SK-N-MC (cell line): ENCODE measurements at places on chromosomes 4 and X.

- DNase-seq = no peak
Observed at GRCh38 chrX:100615005-100615404, 21.6 kb downstream of the TSPAN6 start.

DNA sequence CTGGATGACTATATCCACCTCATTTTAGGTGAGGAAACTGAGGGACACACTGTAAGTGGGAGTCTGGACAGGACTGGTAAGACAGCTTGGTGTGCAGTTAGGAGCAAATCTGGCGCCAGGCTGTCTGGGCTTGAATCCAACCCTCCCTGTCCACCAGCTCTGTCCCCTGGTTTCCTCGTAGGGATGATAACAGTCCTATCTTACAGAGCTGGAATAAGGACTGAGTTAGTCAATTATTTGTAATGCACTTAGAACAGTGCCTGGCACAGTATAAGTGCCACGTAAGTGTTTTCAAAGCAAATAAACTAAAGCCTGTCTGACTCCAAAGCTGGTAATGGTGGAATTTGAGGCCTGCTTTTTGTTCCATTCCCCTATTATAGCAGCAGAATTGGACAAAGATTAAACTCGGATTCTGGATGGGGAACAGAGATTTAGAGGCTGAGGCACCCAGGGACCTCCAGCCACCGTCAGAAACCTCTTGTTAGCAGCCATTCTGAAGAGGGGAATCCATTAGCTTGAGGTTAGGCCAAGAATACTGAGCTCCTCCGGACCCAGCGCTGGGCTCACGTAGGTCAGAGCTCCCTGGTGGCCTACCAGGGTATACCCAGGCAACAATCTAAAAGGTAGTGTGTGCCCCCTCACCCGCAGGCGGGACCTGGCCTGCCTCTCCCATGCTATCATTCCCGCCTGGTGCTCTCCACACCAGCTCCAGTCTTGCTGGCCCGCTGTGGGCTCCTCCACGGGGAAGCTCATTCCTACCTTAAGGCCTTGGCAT is 102.1 kb downstream of the UCHL1 start:
- no peak for DNase-seq

DNA sequence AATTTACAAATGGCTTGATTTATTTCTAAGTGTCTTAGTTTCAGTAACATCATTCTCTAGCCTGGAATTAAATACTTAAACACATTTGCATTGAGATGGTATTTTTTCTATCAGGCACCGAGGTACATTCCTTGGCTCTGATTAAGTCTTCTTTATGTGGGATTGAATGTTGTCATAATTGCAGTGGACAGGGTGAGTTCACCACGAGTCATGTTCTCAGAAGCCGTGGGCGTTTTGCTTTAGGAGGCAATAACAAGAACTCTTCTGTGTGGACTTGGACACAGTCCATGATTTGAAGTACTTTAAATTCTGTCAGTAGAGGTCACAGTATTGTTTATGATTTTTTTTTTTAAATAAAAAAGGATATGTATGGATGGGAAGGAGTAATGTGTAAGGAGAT is 57.1 kb upstream of the EFHC2 start:
- no peak for DNase-seq

GRCh38 chrX:140292961-140293360 is 211.9 kb downstream of the SOX3 start:
- no peak for DNase-seq

- DNase-seq = no peak
Observed at GRCh38 chr4:80613470-80613869, 277.9 kb downstream of the CFAP299 start.

- DNase-seq = no peak
Observed at GRCh38 chrX:35722128-35722527, 76.0 kb upstream of the MAGEB16 start.

DNA sequence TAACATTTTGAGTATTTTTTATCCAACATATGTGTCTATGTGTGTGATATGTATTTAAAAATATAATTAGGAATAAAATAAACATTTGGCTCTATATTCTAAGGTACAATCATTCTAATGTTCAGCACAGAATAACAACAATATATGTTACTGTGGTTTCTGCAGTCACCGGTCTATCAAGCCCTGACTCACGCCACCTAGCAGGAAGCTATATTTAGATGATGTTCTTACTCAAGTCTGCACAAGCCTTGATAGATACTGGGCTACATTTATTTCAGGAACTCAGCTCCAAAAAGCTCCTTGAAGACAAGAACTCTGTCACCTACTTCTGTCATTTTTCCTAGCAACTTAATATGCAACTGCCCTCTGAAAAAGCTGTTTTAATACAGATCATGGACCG is 152.0 kb upstream of the FTHL17 start:
- DNase-seq = no peak

GRCh38 chr4:181043486-181043885 is 1199.7 kb upstream of the TENM3 start:
- no peak for DNase-seq

DNA sequence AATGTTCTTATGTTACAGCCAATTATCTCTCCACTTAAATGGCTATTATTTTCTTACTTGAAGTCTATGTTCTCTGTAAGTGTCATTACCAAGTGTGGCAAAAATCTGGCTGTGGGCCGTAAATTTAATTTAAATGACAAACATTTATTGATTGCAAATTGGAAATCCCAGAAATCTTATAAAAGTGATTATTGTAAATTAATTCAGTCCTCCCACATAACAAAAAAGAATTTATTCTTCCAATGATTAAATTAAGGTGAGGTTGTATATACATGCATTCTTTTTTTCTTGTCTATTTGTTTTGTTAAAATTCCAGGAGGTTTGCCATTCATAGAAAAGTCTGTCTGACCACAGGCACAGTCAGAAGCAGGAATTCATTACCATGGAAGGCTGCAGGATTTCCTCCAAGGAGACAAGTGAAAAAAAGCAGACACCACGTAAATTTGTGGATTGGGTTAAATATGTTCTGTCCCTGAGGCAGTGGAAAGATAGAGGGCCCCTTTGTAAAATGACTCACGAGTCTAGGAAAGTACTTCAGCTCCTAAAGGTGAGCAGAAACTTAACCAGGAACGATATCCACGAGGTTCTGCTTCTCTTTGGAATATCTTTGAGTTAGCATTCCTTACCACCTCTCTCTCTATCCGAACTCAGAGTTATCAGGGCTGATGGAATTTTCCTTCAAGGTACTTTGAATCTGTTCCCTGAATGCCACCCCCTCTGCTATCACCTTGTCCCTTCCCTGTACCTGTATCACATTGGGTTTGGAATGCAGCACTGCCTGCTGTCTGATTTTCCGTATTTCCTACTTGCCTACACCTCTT is 10.7 kb downstream of the PPARGC1A start:
- DNase-seq = no peak

DNA sequence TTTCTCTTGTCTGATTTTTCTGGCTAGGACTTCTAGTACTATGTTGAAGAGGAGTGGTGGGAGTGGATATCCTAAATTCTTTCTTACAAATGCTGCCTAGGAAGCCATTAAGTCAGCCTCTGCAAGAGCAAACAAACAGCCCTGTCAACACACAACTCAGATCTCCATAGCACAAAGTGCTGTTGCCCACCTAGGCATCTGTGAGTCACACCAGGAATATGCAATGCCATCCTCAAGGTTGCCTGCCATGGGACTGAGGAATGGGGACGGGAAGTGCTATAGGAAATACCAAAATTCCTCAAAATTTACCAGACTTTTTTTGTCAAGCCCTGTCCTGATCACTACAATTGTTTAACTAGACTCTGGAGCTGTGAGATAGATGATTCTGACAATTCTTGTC is 466.9 kb downstream of the FSTL5 start:
- DNase-seq = no peak

GRCh38 chrX:21799767-21800166 is 39.6 kb upstream of the MBTPS2 start:
- no peak for DNase-seq

- DNase-seq = no peak
Observed at GRCh38 chr4:82774711-82775171, 23.9 kb downstream of the SCD5 start.
